ENCODE measurements at places on chromosomes 3 and 15.

- no peak for DNase-seq
These were observed 30.5 kb downstream of the TMEM44 start for GRCh38 chr3:194602669-194603171.

GRCh38 chr15:99143242-99143641 is 38.4 kb downstream of the SYNM start:
- DNase-seq: no peak

DNA sequence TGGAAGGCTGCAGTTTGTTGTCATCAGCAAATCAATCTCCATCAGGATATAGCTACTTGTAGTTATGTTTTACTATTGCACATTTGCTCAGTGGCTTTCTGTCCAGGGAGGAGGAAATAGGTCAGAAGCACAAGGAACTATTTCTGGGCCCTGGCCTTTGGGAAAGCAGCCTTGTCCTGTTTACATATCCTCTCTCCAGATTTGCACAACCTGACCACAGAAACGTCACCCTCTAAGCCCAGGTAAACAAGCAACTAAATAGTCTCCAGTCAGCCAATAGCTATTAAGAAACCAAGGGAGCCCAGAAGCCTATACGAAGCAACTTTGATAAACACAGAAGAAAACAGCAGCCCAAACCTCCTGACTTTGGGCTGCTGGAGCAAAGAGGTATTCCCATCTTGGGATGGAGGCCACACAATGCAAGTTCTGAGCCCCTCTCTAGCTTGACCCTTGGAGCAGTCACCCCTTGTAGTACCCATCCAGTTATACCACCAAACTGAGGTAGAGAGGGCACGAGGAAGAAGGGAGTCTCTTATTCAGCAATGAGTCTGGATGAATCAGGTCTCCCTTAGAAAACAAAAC is 2.3 kb upstream of the FEM1B start:
- DNase-seq: no peak

- no peak for DNase-seq
These were observed 163.1 kb upstream of the MANF start for GRCh38 chr3:51221959-51222358.

- DNase-seq: peak; percentile 43
These were observed 79.4 kb downstream of the FRMD4B start for GRCh38 chr3:69306239-69307185.

- DNase-seq: no peak
These were observed 43.9 kb downstream of the CTNNB1 start for GRCh38 chr3:41243183-41243582.

DNA sequence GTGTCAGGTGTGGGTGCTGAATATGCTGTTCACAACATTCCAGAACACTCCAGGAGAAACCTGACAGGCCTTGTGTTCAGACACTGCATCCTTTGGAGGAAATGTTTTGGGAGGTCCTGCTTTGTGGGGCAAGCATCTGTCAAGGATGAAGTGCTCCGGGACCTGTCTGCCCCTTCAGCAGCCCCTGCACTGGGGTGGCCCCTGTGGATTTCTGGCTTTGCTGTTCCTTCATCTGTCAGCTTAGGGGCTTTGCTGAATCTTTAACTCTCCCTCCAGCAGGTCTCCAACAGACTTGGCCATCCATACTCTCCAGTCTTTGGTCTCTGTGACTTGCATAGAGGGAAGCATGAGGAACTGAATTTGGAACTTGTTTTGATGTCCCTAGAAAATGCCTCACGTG is 3.1 kb downstream of the PRR23E start:
- DNase-seq: no peak

GRCh38 chr3:147618691-147619090 is 209.5 kb downstream of the ZIC1 start:
- DNase-seq: no peak

DNA sequence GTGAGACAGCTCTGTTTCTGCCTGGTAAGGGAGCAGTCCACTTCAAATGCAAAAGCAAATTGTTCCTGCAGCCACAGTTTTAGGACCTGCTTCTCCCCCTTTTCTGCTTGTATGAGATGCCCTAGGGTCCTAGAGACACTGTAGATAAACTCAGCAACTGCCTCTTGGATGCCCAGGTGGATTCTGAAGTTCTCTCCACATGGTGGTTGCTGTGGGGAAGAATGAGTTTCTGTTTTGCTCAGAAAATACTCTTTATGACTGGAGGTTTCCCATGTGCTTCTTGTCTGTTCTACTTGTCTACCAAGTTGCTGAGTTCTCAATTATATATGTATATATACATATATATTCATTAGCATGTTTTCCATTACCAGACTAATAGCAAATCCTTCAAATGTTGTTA is 5.6 kb upstream of the ZNF80 start:
- DNase-seq: no peak

- no peak for DNase-seq
These were observed 404.8 kb upstream of the THBS1 start for GRCh38 chr15:39176030-39176429.

GRCh38 chr15:83065431-83065830 is 1.6 kb downstream of the BTBD1 start:
- DNase-seq: no peak

DNA sequence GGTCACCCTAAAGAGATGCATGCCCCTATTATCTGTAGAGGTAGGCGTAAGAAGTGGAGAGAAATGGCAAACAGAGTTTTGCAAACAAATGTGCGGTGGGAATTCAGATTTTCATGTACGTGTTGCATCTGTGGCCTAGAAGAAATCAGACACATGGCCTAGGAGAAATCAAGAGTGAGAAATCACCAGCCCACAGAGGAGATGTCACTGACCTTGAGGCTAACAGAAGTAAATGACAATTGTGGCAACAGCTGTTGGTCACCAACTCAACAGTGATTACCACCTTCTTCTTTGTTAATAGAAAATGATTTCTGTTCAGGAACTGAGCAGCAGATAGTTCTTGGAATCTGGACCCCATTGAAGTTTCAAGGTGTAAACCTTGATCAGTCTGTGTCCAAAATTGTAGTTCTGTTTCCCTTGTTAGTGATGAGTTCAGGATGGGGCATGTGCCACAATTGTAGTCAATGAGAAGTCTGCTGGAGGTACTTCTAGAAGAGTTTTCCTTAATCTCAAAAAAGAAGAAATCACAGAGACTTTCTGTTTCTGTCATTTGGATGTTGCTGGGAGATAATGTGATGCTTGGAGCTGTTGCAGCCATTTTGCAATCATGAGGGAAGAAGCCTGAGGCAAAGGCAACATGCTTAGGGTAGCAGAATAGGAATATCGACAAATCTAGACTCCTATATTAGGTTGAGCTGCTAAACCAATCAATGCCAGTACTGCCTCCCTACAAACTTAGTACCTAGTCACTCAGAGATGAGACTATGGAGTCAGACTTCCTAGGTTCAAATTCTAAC is 34.3 kb upstream of the RFTN1 start:
- no peak for DNase-seq

DNA sequence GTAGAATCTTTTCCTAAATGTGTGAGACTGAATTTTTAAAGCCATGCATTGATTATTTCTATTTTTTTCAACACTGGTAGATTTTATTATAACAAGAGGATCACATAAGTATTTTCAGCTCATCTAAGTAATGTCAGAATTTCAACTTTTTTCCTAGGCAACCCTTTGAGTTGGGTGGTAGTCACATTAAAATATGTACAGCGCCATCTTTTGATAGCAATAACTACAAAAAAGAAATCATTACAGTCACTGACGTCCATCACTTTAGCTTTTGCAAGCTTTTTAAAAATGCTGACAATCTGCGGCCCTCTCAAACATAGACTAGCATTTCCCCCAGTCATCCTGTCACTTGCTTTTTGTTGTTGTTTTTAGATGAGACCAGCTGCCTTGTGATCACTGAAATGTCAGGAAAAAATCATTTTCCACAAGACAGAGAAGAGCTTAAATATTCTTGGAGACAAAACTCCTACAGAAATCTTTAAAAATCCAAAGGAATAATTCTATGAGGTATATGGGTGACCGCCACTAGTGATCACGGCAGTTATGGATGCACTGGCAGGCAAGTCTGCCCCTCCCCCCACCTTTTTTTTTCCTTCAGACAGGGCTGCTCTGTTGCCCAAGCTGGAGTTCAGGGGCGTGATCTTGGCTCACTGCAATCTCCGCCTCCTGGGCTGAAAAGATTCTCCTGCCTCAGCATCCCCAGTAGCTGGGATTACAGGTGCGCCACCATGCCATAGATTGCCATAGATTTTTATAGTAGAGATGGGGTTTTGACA is 384.0 kb upstream of the KCNMB2 start:
- no peak for DNase-seq

- DNase-seq: no peak
These were observed 299.6 kb upstream of the C2CD4B start for GRCh38 chr15:62464705-62465104.

DNA sequence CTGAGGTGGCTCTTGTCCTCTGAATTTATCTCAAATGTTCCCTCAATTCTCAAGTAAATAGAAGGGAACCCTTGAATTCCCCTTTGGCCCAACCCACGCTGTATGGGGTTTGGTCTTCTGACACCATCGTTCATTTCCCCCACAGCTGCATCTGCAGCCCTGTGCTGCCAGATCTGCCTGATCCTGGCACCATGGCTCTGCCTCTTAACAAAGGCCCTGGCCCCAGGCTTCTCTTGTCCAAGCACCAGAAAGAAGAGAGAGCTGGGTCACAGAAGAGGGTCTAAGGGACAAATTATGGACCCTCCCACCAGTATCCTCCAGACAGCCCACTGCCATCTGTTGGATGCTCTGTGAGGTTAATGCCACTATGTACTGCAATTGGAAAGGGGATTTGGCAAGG is 1.8 kb downstream of the MAP1A start:
- DNase-seq: no peak

DNA sequence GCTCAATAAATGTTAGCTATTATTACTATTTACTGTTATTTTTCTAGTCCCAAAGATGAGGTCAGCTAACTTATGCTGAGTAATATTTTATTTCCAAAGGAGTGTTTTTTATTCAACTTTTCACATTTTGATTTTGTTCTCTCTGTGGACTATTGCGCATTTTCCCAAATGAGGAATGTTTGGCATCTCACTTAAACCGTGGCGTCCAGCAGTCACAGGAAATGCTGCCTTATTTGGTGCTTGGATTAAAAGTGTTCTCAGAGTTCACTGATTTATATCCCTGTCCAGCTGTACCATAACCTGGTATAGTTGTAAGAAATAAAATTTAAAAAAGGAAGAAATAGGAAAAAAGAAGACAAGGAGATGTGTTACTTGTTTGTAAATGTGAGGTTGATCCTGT is 166.8 kb downstream of the THSD4 start:
- DNase-seq: no peak

All from stimulated activated CD4-positive, alpha-beta T cell treated with anti-CD3 and anti-CD28 coated beads, Interleukin-1b, Interleukin-23, amount 100 ng/mL, for 4 hours (primary cell).